ENCODE measurements at places on chromosomes 1 and 21.

- DNase-seq, result peak; percentile 79
Observed at GRCh38 chr1:42334240-42335049, 590 bp downstream of the FOXJ3 start.

DNA sequence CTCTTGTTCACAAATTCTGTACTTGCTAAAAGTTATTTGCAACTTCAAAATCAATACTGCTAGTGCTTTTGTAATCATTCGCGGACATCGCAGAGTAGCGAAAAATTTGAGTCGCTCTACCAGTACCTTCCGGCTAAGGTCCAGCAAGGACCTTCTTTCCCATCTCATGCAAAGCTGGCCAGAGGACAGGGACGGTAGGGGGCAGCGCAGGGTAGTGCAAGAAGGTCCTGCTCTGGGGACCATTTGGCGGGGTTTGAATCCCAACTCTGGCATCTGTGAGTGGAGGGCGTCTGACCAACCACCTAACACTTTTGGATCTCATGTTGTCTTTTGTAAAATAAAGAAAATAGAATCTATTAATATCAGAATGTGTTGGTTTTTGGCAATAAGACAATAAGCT lies 258.3 kb downstream of the SPATA17 start:
- DNase-seq, result no peak

- no peak for DNase-seq
Observed at GRCh38 chr1:79255421-79255820, 248.9 kb upstream of the ADGRL4 start.

- DNase-seq, result no peak
Observed at GRCh38 chr1:92554216-92554615, 67.5 kb upstream of the GFI1 start.

- no peak for DNase-seq
Observed at GRCh38 chr1:207284209-207284897, 37.1 kb upstream of the CD55 start.

DNA sequence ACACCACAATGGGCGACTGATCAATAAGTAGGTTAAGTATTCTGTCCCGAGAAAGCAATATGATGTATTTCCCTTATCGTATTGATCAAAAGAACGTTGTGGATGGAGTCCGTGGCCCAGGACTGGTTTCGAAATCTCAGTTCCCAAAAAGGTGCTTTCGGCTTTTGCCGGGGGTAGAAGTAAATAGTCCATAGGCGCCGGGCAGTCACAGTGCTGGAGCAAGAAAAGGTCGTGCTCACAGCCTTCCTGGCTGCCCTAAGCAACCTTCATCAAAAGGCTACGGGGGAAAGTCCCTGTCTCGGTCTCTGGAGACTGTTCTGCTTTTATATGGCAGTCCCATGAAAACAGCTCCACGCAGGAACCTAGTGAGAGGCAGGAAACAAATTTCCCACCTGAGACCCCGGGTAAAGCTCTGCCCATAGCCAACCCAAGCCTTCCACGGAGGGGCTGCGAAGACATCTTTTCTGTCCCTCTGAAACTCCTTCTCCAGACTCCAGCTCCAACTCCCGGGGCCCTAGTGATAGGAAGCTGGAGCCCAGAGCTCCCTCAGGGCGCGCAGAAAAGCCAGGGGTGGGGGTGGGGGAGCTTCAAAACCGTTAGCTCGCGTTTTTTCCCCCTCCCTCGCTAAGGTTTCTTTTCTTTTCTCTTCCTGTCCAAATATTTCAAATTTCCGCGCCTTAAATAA lies 7.0 kb downstream of the CDKN2C start:
- DNase-seq, result peak; percentile 68

DNA sequence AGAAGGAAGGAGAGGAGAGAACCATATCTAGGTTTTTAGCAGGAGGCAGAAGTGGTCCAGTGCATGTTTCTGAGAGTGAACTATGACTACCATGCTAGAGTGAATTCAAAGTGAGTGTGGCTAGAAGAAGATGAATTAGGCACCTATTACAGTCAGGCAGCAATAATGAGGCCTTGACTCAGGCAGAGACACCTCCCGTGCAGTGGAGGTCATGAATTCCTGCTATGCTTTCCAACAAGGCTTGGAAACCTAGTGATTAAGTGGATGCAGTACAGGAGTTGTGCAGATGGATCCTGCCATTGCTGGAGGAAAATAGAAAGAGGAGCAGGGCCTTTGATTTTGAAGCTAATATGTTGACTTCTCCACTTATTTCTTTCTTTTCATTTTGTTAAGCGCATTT lies 581.5 kb downstream of the RWDD3 start:
- DNase-seq, result no peak

DNA sequence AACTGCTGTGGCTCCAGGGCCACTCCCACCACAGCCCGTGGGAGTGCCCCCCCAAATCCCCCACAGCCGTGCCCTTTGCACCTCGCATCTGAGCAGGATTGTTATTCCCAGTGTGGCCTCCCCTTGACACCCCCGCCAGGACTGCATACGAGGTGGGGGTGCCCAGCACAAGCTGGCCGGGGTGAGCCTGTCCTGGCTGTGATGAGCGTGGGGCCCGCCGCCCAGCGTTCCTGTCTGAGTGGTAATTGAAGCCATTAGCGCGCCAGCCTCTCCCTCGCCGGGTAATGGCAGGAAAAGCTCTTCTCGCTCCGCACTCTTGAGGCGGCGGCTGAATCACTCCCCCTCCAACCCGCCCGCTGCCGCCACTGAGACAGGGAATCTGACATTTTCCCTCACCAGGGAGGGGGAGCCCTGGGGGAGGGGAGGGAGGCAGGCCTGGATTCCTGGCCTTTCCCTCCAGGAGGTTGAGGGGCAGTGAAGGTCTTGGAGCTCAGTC lies 27.7 kb downstream of the PTPRF start:
- peak; percentile 90 for DNase-seq

DNA sequence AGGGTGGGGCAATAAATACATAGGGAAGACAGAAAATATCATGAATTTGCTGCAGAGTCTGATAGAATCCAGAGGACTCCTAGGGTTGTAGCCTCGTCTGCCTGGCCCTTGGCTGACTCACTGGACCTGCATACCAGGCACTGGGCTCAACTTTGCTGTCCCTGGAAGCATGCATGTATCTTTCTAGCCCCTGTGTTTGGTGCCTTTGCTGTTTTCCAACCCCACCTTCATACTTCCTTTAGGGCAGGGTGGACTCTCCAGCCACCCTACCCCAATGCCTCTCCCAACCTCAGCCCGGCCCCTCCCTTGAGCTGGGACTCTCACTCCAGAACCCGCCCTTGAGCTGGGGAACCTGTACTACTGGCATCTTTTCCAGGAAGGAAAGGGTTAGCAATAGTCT lies 1.2 kb downstream of the RAB25 start:
- DNase-seq, result no peak

GRCh38 chr1:62900566-62900965 lies 116.6 kb downstream of the ATG4C start:
- DNase-seq, result no peak

DNA sequence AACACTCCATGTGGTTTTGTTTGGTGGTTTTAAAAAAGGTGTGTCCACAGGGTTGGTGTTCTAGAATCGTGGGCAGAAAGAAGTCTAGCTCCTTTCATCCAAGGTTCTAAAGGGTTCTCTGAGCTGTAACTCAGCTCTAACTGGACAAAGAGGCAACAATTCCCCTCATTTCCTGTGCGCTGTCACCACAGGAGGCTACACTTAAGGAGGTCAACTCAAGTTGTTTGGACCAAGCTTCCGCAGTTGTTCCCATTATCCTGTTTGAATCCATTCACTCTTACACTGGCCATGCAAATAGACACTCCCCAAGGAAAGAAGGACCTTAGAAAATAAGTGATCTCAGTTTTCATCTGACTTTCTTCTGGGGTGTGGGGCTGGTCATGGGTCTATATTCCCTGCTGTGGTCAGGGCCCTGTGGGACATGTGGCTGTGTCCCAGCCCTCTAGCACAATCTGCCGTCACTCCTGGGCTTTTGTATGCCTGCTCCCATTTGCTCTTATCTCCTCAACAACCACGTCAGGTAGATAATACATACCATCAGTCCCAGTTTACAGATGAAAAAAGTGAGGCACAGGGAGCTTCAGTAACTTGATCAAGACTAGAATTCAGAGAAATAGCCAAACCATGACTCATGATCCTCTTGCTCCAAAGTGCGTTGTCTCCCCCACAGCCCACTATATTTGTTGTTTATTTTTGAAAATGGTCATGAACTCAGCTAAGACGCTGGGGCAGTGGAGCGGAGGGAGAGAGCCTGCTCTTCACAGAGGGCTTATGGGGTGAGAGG lies 103.6 kb downstream of the RHOU start:
- no peak for DNase-seq

- DNase-seq, result peak; percentile 8
Observed at GRCh38 chr1:174074757-174075156, 52.6 kb upstream of the RC3H1 start.

- peak; percentile 55 for DNase-seq
Observed at GRCh38 chr1:180953291-180954004, 40.8 kb downstream of the KIAA1614 start.

- no peak for DNase-seq
Observed at GRCh38 chr1:209527993-209528717, 55.4 kb upstream of the CAMK1G start.

DNA sequence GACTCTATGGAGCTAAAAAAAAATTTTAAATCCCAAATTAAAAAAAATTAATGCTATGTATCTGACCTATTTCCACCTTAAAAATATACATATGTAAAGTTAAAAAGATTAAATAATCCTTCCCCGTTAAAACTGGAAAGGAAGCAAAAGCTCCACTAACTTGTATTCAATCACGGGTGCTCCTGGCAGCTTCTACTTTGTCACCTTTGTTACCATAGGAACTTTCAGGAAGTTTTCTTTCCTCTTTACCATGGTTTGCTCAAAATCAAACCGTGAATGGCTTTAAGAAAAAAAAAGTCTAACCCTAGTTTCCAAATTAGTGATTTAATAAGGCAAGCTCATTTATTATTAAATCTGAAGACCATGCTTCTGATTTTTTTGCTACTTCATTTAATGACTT lies 3.5 kb downstream of the GPATCH2 start:
- no peak for DNase-seq

- DNase-seq, result peak; percentile 74
Observed at GRCh38 chr1:89085781-89086180, 20.8 kb upstream of the GBP1 start.

GRCh38 chr1:215479567-215479966 lies 87.5 kb upstream of the KCTD3 start:
- DNase-seq, result no peak

All from eye (tissue), 1 donor.